HTR-8/SVneo (cell line): ENCODE measurements at places on chromosomes 5 and 9.

GRCh38 chr5:149383399-149383798, 4.3 kb upstream of the IL17B start:
- no peak for DNase-seq

DNA sequence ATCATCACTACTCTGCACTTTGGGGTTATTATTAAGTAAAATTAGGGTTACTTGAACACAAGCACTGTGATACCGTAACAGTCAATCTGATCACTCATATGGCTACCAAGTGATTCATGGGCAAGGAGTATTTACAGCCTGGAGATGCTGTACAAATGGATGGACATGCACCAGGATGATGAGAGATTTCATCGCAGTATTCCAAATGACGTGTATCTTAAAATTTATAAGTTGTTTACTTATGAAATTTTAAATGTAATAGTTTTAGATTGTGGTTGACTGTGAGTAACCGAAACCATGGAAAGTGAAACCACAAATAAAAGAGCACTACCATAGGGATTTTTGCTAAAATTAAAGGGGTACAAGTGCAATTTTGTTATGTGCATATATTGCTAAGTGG, 462.2 kb upstream of the PTGER4 start:
- DNase-seq, result no peak

DNA sequence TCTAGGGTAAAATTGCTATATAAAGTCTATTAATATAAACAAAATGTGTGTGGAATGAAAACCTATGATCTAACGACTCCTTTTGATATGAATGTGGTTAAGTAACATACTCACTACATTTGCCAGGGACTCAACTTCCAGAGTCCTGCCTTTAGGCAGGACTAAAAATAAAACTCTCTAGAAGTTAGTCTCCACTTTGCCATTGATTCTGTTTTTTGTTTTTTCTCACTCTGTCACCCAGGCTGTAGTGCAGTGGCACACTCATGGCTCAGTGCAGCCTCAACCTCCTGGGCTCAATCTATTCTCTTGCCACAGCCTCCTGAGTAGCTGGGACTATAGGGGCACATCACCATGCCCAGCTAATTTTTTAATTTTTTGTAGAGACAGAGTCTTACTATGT, 30.0 kb downstream of the ZCCHC10 start:
- DNase-seq, result no peak

DNA sequence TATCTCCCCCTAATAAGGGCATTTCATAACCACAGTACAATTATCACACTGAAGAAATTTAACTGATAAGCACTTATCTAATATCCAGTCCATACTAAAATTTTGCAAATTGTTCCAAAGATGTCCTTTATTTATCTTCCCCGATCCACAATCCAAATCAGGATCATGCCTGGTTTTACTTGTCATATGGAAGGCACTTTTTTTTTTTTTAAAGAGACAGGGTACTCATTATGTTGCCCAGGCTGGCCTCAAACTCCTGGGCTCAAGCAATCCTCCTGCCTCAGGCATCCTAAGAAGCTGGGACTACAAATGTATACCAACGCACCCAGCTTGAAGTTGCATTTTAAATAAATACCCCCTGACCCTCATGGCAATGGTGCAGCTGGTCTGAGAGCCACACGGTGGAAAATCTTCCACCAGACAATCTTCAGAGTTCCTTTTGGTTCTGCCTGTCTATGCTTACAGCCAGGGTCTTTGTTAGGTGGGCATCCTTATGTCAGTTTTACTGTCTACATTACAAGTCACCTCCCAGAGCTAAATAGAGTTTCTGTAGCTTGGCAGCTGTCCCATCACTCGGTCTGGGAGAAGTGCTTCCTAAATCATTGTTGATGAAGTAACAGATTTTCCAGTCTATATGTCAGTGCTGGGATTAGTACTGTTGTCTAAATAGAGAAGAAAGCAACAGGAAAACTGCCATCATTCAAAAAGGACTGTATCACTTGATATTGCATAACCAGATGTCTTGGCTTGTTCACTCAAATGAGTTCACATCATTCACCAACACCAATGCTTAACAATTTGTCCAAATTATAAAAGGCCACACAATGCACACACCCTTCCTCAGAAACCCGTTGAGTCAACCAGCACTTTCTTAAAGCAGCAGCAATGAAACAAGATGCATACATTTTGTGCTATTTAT, 26.4 kb downstream of the PTPN3 start:
- DNase-seq, result no peak

GRCh38 chr9:6842584-6842947, 84.8 kb downstream of the KDM4C start:
- DNase-seq, result no peak

GRCh38 chr5:112978836-112979235, 2.2 kb downstream of the DCP2 start:
- no peak for DNase-seq

GRCh38 chr5:66442951-66443445, 153.2 kb upstream of the MAST4 start:
- no peak for DNase-seq

DNA sequence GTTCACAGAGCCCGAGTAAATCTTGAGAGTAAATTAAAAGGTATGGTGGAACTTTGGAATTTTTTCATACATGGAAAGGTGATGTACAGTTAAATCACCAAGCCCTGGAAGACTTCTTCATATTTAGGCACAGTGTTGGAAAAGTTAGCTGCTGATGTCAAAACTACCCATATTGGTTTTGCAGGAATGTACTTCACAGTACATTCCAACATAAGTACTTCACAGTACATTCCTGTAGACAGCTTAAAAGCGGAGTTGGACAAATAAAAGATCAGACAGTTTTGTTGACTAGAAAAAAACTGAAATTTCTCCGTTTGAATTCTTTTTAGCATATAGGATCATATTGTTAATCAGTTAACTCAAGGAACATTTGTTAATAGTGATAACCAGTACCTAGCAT, 1.8 kb downstream of the RANBP17 start:
- no peak for DNase-seq

GRCh38 chr9:1051584-1052275, 1.6 kb downstream of the DMRT2 start:
- no peak for DNase-seq

DNA sequence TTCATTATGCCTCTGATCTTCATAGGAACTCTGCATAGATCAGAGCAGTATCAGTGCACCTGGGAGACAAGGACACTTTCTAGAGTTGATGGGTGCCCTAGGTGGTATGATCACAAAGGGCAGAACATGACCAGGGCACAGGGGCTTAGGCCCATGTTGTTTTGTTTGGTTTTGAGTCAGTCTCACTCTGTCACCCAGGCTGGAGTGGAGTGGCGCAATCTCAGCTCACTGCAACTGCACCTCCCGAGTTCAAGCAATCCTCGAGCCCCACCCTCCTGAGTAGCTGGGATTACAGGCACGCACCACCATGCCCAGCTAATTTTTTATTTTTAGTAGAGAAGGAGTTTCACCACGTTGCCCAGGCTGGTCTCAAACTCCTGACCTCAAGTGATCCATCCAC, 17.6 kb downstream of the ALDH7A1 start:
- no peak for DNase-seq

DNA sequence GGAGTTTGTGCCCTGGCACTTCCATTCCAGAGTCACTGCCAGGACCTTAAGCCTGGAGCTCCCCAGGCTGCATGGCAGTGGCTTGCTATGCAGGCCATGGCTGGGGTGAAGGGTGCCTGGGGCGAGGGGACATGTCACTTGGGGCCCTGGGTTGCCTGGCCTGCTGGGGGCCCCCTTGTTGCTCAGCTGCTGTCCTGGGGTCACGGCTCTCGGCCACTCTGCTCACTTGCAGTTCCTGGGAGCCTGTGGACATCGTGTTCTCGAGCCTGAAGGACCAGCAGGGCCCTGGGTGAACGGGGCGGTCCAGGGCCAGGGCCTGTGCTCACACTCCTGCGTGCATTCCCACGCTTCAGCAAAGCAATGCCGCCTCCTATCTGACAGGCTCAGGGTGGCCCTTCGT, 14.5 kb upstream of the SLC2A6 start:
- no peak for DNase-seq

DNA sequence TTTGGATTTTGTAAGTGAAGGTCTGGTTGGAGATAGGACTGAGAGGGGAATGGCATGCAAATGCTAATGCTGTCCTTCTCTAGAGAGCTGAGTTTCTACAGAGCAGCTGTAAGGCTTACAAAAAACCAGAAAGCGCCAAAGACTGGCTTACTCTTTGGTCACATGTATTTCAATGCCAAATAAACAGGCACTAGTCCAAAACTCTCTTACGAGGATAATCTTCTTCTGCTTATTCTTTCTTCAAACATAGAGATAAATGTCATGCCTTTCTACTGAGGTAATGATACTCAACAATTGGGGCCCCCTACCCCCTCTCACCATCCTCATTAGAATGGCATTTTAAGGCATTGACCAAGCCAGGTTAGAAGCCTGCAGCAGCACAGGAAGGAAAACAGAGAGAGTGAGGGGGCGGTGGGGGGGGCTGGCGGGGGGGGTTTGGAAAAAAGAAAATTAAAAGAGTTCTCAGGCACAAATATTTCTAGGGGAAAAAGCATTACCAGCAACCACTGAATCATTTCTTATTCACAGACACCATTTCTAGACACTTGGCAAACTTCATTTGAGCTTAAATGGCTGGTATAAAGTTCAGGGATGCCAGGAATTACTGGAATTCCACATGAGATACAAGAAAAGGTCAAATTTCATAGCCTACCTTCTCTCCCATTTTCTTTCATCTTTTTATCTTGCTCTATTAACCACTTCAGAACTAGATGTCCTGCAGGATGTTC, 34.0 kb downstream of the PUM3 start:
- DNase-seq, result peak; percentile 60

DNA sequence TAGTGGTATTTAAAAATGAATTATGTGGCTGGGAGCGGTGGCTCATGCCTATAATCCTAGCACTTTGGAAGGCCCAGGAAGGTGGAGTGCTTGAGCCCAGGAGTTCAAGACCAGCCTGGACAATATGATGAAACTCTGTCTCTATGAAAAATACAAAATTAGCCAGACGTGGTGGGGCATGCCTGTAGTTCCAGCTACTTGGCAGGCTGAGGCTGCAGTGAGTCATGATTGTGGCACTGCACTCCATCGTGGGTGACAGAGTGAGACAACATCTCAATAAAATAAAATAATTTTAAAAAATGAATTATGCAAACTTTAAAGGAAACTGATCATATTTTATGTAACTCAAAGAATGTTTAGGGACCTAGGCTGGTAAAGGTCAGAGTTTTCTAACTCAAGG, 310.8 kb upstream of the DMRT1 start:
- no peak for DNase-seq

GRCh38 chr9:105066275-105066865, 138.4 kb upstream of the ABCA1 start:
- DNase-seq, result no peak

GRCh38 chr9:127506814-127507750, 55.8 kb downstream of the LRSAM1 start:
- DNase-seq, result no peak

- no peak for DNase-seq
Measured at GRCh38 chr5:179867079-179867465, 8.5 kb upstream of the MRNIP start.

- no peak for DNase-seq
Measured at GRCh38 chr9:134304690-134305089, 21.6 kb upstream of the RXRA start.

DNA sequence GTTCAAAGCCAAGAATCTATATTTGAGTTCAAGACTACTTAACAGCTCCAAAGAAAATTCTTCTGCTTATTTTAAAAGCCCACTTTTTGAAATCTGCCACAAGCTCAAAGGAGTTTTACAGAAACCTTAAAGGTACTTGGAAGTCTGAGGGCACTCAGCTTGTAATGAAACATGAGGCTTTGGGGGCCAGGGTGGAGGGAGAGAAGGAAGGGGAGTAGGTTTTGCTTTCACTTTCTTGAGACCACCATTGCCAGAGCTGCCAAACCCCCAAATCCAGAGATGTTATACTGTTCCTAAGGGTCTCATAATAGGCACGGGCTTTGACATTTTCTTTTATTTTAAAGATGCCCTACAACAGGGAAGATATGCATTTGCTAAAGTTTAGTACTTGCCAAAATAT, 42.6 kb upstream of the TNFAIP8 start:
- no peak for DNase-seq

DNA sequence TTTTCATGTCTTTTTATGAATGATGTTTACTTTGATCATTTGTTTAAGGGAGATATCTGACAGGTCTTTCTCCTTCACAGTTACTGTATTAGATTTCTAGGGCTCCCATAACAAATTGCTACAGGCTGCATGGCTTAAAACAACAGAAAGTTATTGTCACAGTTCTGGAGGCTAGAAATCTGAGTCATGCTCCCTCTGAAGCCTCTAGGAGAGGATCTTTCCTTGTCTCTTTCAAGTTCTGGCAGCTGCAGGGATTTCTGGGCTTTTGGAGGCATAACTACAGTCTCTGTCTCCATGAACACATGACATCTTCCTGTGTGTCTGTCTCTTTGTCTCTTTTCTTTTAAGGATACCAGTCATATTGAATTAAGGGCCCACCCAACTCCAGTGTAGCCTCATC, 557.3 kb upstream of the SEMA6A start:
- no peak for DNase-seq

DNA sequence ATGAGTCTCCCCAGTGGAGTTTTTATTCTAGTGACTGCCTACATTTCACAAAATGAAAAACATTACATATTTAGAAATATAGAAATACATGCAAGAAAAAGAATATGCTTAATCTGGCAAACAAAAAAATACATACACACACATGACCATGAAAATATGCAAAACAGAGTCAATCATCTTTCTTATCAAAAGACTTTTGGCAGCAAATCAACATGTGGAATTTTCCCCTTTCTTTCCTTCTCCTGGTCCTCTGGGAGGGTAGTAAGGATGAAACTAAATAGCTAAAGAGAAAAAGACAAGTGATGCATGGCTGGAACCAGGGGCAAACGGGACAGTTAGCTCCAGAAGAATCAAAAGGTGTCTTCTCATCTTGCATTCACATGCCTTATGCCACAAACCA, 69.4 kb downstream of the APBA1 start:
- no peak for DNase-seq

- no peak for DNase-seq
Measured at GRCh38 chr9:120736881-120737280, 22.6 kb upstream of the MEGF9 start.

DNA sequence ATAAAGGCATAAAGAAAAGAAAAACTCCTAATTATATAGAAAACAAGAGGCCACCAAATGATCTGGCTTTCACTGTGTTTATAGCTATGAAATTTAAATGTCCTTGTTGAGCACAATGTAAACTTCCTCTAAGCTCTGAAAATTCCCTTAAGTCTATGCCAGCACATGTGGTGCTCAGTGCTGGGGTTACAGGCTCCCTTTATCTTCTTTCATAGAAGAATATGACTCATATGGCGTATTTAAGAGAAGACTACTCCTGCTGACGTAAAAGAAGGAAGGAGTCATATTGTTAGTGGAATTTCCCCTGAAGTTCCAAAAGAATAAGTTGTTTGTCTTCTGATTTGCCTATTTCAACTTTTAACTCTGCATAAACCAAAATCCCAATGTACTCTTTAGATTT, 30.4 kb downstream of the RNF145 start:
- DNase-seq, result peak; percentile 46

- DNase-seq, result no peak
Measured at GRCh38 chr5:35741971-35742370, 114.7 kb upstream of the IL7R start.

DNA sequence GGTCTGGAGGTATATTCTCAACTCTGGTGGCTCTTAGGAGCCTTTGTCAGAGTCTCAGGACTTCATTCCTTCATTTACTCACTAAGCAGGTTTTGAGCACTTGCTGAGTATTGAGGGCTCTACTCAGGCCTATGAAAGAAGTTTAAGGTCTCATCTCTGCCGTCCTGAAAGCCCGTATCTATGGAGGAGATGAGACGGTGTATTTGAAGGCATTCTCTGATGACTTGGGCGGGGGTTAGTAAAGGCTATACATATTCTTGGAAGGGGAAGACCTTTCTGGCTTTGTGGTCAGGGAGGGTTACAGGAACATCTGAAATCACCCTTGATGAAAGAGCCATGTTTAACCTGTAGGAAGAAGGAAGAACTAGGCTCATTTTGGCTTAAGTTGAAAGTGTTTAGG, 21.9 kb downstream of the RASGRF2 start:
- DNase-seq, result no peak
